Subcutaneous preadipocyte (primary cell): ENCODE measurements at places on chromosomes 1 and 21. TPM values are rescaled to one million over a fixed set of nuclear protein-coding genes. Genes with fewer than 3 reads are reported as not detected.

Gene NOC2L
- 76.4 and 120 TPM in 2 replicates for total RNA-seq

Gene SAMD13
- total RNA-seq, result 0.73 and 1.4 TPM in 2 replicates

Gene CASQ2
- not detected in 2 replicates for total RNA-seq

Gene FCMR
- total RNA-seq, result not detected in 2 replicates

Gene PTPN22
- 0.37 and 0.59 TPM in 2 replicates for total RNA-seq

Gene GUCA2A
- total RNA-seq, result not detected in 2 replicates

Gene CLCA1
- not detected in 2 replicates for total RNA-seq

Gene SYT2
- not detected in 2 replicates for total RNA-seq

Gene WNT4
- total RNA-seq, result under 0.01 TPM in 1 of 2 replicates, not detected in the other

Gene BARHL2
- not detected in 2 replicates for total RNA-seq

Gene RGS18
- not detected in 2 replicates for total RNA-seq

Gene F5
- total RNA-seq, result under 0.01 TPM in 1 of 2 replicates, not detected in the other

Gene KLF17
- 0.37 TPM in 1 of 2 replicates, not detected in the other for total RNA-seq

Gene CD53
- not detected in 2 replicates for total RNA-seq

Gene C1orf87
- total RNA-seq, result not detected in 2 replicates

Gene THEM5
- total RNA-seq, result not detected in 2 replicates

Gene RNU1-2
- under 0.01 TPM in 2 replicates for total RNA-seq

Gene PLA2G5
- total RNA-seq, result 1.8 and 4.5 TPM in 2 replicates

Gene RAB25
- total RNA-seq, result not detected in 2 replicates

Gene CCT8
- 252 and 312 TPM in 2 replicates for total RNA-seq

Gene MORN1
- 8.1 and 11.1 TPM in 2 replicates for total RNA-seq

Gene KRTAP7-1
- total RNA-seq, result not detected in 2 replicates

Gene MFSD2A
- 6.2 and 16.6 TPM in 2 replicates for total RNA-seq

Gene OR2T35
- not detected in 2 replicates for total RNA-seq

Gene RNF186
- not detected in 2 replicates for total RNA-seq

Gene CENPL
- total RNA-seq, result 15.8 and 24.2 TPM in 2 replicates

Gene LDLRAD2
- total RNA-seq, result not detected in 2 replicates

Gene BNIPL
- 0.37 and 0.39 TPM in 2 replicates for total RNA-seq

Gene INPP5B
- total RNA-seq, result 22.8 and 34.8 TPM in 2 replicates

Gene HCN3
- 0.37 and 0.78 TPM in 2 replicates for total RNA-seq

Gene TMPRSS15
- total RNA-seq, result not detected in 2 replicates

Gene CBR3
- total RNA-seq, result 19.5 and 35.6 TPM in 2 replicates

Gene TRIM63
- total RNA-seq, result under 0.01 TPM in 1 of 2 replicates, not detected in the other

Gene ACAP3
- 33.6 and 37.8 TPM in 2 replicates for total RNA-seq

Gene TEDDM1
- not detected in 2 replicates for total RNA-seq

Gene MPL
- total RNA-seq, result not detected in 2 replicates

Gene NR0B2
- total RNA-seq, result not detected in 2 replicates

Gene MATN1
- total RNA-seq, result 0.37 TPM in 1 of 2 replicates, not detected in the other

Gene DSCAM
- total RNA-seq, result not detected in 2 replicates

Gene ZNF669
- total RNA-seq, result 7.3 and 7.4 TPM in 2 replicates

Gene KCNK2
- 8.6 and 10.3 TPM in 2 replicates for total RNA-seq

Gene KCNT2
- 0.73 and 0.78 TPM in 2 replicates for total RNA-seq

Gene FCER1A
- not detected in 2 replicates for total RNA-seq
